Camera-type eye (tissue), 1 donor: ENCODE measurements at places on chromosomes 11 and 22. TPM values are rescaled to one million over a fixed set of nuclear protein-coding genes. Genes with fewer than 3 reads are reported as not detected.

The BIRC2 gene
- total RNA-seq: 90.1 TPM

The OVOL1 gene
- total RNA-seq: 0.49 TPM

The GSTT2B gene
- 2.8 TPM for total RNA-seq

The SYCE3 gene
- not detected for total RNA-seq

The ALDH3B1 gene
- 5.8 TPM for total RNA-seq

The FXYD6 gene
- total RNA-seq: 103 TPM

The CHST1 gene
- 5.6 TPM for total RNA-seq

The DGCR6 gene
- 7.1 TPM for total RNA-seq

The HOATZ gene
- not detected for total RNA-seq

The SLC25A22 gene
- total RNA-seq: 27.7 TPM

The MMP10 gene
- 1.3 TPM for total RNA-seq

The SYT12 gene
- 0.27 TPM for total RNA-seq

The LRRC55 gene
- 1.8 TPM for total RNA-seq

The APOL6 gene
- 5.7 TPM for total RNA-seq

The UCP2 gene
- total RNA-seq: 47.4 TPM

The TRPM5 gene
- total RNA-seq: 0.11 TPM
